D341Med (cell line): ENCODE measurements at places on chromosomes 2 and 18.

DNA sequence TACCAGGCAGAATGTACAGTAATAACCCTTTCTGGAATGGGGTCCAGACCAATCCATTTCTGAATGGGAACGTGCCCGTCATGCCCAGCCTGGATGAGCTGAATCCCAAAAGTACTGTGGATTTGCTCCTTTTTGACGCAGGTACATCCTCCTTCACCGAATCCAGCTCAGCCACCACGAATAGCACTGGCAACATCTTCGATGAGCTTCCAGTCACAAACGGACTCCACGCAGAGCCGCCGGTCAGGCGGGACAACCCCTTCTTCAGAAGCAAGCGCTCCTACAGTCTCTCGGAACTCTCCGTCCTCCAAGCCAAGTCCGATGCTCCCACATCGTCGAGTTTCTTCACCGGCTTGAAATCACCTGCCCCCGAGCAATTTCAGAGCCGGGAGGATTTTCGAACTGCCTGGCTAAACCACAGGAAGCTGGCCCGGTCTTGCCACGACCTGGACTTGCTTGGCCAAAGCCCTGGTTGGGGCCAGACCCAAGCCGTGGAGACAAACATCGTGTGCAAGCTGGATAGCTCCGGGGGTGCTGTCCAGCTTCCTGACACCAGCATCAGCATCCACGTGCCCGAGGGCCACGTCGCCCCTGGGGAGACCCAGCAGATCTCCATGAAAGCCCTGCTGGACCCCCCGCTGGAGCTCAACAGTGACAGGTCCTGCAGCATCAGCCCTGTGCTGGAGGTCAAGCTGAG lies 89.6 kb downstream of the SH3BP4 start:
- no peak for DNase-seq

DNA sequence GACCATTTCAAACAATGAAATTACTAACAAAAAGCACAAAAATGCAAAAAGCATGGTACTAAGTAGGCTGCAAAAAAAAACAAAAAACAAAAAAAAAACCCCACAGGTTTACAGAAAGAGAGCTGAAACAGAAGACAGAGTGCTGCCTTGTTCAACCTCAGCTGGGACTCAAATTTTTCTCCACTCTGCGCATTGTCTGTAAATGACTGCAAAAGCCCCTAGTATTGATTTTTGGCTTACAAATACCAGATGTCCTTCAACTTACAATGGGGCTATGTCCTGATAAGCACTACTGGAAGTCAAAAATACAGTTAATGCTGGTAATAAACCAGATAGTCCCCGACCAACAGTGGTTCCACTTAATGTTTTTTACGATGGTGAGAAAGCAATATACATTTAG lies 42.2 kb downstream of the UBE2E3 start:
- DNase-seq = no peak

- no peak for DNase-seq
Measured at GRCh38 chr18:22143347-22144340, 25.7 kb upstream of the GATA6 start.

GRCh38 chr2:42001711-42002201 lies 46.1 kb upstream of the PKDCC start:
- DNase-seq = no peak

GRCh38 chr2:119231975-119232665 lies 8.5 kb downstream of the STEAP3 start:
- no peak for DNase-seq

DNA sequence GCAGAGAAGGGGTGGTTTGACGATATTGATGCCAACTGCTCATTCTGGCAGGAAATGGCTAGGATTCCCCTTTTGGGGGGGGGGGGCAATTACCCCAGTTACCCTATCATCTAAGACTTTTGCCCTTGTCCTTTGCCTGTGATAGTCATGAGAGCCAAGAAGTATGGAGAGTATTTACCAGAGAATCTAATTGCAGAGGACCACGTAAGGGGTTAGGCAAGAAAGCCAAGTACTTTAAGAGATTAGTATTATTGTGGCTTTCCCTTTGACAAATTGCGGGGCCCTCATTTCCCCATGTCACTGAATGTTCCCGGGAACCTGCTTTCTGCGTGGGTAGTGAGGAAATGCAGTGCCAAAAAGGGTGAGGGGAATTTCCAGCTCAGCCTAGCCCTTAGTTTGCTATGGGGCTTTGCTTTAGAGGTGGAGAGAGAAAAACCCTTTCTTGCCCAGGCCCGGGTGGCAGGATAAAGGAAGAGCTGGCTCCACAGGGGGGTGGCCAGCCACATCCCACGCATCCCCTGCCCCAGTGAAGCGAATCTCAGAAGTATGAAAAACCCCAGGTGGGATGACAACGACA lies 1.5 kb downstream of the AQP4 start:
- no peak for DNase-seq

- no peak for DNase-seq
Measured at GRCh38 chr2:119464981-119465380, 33.3 kb downstream of the TMEM37 start.

DNA sequence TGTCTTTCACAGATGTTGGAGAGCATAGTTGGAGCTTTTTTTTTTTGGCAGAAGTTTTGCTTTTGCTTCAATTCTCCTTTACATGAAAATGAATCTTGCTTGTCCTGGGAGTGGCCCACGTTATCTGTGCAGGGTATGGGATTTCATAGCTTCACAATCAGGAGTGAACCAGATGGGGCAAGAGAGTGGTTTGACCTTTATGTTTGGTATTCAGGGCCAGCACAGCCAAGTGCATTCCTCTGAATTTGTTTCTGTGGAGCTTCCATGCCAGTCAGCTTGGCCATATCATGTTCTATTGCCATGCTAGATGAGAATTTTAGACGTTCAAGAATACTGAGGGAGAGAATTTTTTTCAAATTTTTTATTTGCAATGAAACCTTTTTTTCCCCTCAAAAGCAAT lies 116.6 kb downstream of the PRPF40A start:
- no peak for DNase-seq

DNA sequence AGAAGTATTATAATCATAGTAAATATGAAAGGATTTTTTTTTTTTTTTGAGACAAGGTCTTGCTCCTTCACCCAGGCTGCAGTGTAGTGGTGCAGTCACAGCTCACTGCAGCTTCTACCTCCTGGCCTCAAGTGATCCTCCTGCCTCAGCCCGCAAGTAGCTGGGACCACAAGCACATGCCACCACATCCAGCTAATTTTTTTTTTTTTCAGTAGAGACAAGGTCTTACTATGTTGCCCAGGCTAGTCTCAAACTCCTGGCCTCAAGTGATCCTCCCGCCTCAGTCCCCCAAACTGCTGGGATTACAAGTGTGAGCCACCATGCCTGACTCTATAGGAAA lies 301.6 kb upstream of the STON1 start:
- DNase-seq = no peak

DNA sequence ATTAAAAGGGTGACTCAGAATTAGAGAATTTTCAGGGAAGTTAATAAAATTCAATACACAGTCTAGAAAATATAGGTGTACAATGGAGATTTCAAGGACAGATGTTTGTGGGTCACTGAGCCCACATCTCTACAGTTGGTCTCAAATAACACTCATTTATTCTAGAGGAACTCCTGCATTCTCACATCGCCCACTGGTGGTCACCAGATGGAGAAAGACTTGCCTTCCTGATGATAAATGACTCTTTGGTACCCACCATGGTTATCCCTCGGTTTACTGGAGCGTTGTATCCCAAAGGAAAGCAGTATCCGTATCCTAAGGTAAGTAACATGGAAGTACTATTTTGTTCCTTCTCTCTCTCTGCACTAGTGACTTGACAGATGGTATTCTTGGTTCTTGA lies 1297.1 kb downstream of the DPP10 start:
- no peak for DNase-seq

GRCh38 chr2:173982918-173983317 lies 17.7 kb upstream of the SP3 start:
- DNase-seq = no peak

DNA sequence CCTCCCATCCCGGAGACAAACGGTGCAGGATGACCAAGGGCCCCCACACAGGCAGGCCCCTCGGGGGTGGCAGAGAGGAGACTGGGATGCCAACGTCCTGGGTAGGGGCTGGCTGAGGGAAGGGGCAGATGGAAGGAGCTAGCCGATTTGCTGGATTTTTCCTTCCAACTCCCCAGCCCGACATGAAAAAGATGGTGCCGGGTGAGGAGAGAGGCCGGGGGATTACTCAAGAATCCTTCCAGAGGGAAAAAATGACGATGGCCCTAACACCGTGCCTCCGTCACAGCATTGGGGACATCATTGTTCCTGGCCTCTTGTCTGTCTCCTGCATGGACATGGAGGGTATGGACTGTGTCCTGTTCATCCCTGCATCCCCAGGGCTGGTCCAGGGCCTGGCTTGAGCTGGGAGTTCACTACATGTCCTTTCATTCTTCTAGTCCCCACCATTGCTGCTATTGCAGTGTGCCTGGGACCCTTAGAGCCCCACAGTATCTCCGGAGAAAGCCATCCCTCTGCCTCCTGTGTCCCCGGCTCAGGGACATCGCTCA lies 217.7 kb downstream of the TNS1 start:
- DNase-seq = no peak

DNA sequence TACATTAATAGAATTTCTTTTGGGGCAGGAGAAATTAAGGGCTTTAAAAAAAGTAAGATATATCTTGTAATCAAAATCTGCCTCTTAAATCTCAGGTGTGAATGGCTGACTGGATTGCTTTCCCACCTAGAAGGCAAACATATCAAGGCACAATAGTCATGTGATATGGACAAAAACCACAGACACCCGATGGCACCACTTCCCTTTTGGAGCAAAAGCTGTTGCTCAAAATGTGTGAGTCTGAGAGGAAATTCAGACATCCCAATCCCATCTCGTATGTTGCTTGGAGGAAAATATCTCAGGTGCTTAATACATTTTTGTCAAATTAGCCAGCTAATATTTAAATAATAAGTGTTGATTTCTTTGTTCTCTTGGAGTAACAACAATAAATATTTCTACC lies 120.7 kb downstream of the KCNF1 start:
- DNase-seq = no peak

DNA sequence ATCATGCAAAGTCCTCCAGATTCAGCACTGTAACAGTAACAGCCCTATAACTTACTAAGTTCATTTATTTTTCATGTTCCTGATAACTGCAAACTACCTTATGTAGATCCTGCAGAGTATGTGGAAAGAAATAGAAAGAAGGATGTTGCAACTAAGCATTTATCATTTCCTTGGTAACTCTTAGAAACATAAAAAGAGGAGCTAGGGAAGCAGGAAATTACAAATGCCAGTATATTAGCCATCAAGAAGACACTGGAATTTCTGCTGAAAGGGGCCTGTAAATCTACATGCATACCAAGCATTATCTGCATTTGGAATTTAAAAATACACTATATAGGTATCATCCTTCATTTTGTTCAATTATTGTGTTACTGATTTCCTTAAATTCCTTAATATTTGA lies 66.8 kb downstream of the PDE11A start:
- DNase-seq = no peak

GRCh38 chr18:77151033-77151771 lies 18.6 kb upstream of the MBP start:
- DNase-seq = no peak

DNA sequence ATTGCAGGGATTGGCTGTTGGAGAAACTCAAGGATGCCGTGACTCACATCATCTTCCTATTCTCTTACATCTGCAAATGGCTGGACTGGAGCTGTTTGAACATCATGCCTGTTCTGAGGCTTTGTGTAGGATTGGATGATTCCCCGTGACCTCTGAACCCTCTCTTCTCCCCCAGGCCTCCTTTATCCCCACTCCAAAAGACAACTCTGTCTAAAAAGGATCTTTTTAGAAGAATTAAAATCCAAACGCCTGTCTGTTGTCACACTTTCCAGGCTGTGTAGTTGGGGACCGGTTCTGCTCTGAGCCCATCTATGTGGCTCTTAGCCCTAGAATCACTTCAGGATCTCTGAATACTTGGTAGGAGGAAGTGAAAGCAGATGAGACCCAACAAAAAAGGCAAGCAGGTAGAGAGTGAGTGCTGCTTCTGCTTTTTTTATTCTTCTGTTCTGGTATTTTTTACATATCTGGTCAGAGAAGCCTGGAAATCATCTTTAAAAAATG lies 565 bp downstream of the SP140 start:
- no peak for DNase-seq

- no peak for DNase-seq
Measured at GRCh38 chr2:121650315-121650930, 1.2 kb upstream of the CLASP1 start.
